SK-N-MC (cell line): ENCODE measurements at places on chromosomes 16 and 17.

GRCh38 chr17:34760931-34761495, 181.6 kb downstream of the TMEM132E start:
- no peak for DNase-seq

GRCh38 chr16:54297154-54297553, 10.6 kb upstream of the IRX3 start:
- no peak for DNase-seq

DNA sequence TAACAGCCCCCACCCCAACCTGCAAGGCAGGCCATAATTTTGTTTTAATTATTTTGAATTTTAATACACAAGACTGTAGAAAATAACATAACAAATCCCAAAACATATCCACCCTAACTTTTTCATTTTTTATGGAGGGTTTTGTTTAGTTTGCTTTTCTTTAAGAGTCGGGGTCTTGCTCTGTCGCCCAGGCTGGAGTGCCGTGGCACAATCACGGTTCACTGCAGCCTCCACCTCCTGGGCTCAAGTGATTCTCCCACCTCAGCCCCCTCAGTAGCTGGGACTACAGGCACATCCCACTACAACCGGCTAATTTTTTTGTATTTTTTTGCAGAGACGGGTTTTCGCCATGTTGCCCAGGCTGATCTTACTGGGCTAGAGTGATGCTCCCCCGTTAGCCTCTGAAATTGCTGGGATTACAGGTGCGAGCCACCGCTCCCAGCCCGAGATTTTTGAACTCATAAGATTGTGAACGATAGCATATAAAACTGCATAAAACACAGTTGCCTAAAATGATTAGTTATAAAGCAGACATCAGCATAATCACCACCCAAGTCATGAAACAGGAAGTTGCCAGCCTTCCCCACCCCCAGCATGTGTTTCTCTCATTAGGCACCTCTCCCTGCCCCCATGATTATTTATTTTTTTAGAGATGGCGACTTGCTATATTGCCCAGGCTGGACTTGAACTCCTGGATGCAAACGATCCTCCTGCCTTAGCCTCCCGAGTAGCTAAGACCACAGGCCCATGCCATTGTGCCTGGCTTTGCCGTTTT, 13.6 kb upstream of the DOC2B start:
- DNase-seq, result no peak

DNA sequence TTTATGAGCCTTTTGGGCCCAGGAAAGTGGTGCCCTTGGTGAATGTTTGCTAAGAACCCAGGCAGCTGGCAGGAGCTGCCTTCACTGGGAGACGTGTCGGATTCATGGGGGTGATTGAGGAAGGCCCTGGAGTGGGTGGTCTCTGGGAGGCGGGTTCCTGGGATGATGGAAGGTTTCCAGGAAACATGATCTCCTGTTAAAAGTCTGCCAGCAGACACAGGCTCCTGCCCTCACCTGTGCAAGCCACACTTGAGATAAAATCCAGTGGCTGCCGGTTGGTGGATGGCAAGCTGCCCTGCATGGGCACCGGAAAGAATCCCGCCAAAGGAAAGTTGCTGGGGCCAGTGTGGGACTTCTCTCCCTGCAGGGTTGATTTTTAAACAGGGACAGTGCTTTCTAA, 189.0 kb upstream of the CIBAR2 start:
- no peak for DNase-seq

- peak; percentile 99 for DNase-seq
Observed at GRCh38 chr16:3945751-3946603, 65.5 kb upstream of the CREBBP start.

- DNase-seq, result no peak
Observed at GRCh38 chr17:14353861-14354474, 53.1 kb downstream of the HS3ST3B1 start.

- no peak for DNase-seq
Observed at GRCh38 chr17:8013731-8014557, 11.5 kb downstream of the GUCY2D start.

GRCh38 chr16:66460703-66461102, 33.6 kb downstream of the BEAN1 start:
- no peak for DNase-seq

GRCh38 chr16:8674413-8675022, at the start of gene ABAT:
ABAT (plus strand) TSS chr16:8674617; CDS start chr16:8735740, 61,123 bp downstream.
- DNase-seq, result no peak

DNA sequence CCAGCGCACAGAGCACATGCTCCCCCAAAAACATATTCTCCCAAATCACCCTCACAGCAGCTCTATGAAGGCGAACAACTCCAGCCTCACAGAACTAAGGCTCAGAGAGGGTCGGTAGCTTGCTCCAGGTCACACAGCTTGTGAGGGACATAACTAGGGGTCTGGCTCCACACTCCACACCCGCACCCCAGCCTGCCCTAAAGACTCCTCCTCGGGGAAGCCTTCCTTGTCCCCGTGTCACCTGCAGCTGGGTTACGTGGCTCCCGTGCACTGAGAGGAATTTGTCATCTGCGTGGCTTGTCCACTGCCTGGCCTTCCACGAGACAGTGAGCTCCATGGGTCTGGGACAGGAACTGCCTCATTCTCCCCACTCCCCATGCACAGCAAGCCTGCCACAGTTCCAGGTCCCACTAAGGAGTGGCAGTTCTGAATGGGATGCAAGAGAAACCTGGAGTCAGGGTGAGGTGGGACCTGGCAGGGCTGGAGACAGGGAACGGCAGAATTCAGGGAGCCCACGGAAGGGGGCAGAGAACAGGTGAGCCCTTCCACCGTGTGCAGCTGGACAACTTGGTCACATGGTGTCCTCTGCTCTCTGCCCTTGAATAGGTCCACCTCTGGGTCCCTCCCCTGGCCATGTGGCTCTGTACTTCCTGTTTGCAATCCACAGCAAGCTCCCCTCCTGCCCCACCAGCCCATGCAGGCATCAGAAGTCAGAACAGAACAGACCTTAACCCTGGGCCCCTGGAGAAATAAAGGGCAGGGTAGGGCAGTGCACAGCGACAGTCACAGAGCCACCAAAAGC, 27.4 kb downstream of the TNFRSF13B start:
- no peak for DNase-seq

GRCh38 chr16:30472328-30472942, at the start of gene ITGAL:
ITGAL (plus strand) TSS chr16:30472742; CDS start chr16:30472838, 96 bp downstream.
- DNase-seq, result no peak

GRCh38 chr17:6361733-6362132, 73.2 kb downstream of the AIPL1 start:
- no peak for DNase-seq

DNA sequence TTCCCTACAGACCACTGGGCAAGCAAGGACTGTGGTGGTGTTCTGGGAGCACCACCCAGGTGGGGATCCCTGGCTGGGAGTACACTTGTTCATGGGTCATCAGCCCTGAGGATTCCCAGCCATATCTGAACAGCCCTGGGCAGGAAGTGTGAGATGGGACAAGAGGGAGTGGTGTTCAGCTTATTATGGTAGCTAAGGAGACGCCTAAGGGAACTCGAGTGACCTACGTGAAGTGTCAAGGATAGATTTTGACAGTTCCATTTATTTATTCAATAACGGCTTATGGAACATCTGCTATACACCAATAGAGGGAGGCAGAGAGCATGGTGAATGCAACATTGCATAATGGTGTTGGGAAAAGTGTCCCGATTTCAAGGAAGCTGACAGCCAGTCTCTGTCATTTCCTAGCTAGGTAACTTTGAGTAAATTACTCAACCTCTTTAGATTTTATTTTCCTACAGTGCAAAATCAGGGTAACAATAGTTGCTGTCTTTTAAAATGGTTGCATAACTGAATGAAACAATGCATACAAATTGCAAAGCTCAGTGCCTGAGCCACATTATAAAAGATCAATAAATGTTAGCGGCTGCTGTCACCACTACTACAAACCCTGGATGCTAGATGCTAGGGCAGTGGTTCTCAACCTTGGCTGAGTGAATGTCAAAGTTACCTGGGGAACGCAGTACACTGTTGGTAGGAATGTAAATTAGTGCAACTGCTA, 534.1 kb downstream of the GRIN2A start:
- no peak for DNase-seq

DNA sequence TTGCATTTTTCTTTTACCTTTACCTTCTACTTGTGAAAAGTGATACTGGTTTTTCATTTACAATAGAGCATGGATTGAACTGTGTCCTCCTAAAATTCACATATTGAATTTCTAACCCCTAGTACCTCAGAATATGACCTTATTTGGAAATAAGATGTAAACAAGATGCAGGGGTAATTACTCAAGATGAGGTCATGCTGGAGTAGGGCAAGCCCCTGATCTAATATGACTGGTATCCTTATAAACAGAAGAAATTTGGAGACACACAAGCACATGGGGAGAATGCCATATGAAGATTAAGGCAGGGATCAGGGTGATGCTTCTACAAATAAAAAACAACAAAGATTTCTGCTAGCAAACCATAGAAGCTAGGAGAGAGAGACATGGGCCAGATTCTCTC, 12.2 kb downstream of the MYH13 start:
- no peak for DNase-seq

- no peak for DNase-seq
Observed at GRCh38 chr17:13743906-13744305, 142.2 kb upstream of the HS3ST3A1 start.

DNA sequence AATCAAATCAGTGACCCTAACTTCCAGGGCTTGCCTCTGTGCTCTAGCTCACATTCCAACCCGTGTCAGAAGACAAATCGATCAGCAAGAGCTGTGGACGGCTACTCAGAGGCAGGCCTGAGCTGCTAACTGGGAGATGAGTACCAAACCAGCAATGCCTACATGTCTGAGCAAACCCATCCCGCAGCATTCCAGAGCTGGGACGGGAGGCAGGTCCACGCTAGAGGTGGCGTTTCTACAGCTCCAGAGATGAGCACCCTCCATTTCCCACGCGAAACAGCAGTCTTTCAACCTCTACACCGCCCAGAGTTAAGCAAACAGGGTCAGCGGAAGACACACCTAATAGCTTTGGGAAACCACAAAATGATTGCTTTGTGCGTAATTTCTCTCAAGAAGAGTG, 6.5 kb downstream of the NXN start:
- no peak for DNase-seq

GRCh38 chr16:79723583-79724168, 123.1 kb upstream of the MAF start:
- no peak for DNase-seq

DNA sequence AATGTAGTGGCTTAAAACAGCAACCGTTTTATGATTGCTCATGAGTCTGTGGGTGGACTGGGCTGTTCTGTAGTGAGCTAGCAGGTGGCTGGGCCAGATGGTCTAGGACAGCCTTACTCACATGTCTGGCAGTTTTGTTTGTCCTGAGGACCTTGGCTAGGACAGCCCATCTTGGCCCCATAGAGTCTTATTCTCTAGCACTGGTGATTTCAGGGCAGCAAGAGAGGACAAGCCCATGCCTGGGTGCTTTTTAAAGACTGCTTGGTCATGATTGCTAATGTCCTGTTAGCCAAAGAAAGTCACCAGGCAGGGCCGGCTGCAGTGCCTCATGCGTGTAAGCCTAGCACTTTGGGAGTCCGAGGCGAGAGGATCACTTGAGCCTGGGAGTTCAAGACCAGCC, 139.8 kb downstream of the KATNIP start:
- no peak for DNase-seq

DNA sequence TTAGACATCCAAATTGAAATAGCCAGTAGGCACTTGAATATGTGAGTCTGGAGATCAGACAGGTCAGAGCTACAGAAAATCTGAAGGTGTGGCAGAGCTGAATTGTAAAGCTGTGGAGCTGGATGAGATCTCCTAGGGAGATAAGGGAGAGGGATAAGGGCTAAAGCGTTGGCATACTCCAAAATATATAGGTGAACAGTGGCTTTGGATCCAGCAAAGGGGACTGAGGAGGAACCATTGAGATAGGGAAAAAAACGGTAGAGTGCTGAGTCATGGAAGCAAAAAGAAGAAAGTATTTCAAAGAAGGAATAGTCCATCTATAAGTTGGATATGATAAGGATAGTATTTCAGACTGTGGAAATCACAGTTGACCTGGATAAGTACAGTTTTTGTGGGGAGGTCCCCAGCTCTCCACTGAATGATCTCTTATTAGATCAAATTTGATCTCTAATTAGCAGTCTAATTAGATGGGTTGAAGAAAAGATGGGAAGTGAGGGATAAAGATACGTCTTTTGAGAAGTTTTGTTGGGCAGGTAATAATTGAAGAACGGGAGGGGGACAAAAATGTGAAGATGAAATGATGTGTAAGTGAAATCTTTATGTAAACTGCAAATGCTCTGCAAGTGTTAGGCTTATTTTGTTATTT, 587 bp upstream of the DBF4B start:
- no peak for DNase-seq

DNA sequence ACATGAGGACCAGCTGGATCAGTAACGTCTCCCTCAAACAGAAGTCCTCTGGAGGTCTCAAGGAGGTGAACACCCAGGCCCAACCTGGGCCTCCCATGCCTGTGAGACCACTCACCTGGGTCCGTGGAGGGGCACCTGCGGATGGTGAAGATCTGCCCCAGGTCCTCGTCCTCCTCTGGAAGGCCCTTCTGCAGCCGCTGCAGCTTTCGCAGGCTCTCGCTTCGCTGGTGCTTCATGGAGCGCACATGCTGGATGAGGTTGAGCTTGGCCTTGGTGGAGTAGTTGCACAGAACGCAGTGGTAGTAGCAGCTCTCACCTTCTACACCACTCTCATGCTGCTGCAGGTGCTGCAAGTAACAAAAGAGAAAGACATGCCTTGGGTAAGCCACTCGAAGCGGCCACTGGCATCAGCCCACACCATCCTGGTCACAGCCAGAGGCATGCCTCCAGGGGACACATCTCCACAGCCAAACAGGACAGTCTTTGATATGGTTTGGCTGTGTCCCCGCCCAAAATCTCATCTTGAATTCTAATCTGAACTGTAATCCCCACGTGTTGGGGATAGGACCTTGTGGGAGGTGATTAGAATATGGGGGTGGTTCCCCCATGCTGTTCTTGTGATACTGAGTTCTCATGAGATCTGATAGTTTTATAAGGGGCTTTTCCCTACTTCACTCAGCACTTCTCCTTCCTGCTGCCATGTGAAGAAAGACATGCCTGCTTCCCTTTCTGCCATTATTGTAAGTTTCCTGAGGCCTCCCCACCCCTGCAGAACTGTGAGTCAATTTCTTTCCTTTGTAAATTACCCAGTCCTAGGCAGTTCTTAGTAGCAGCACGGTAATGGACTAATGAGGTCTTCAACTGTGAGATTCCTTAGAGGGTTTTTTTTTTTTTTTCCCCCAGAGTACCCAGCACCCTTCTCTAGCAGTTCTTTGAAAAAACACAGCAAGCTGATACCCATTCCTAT, 158.0 kb downstream of the ZFHX3 start:
- DNase-seq, result no peak

GRCh38 chr16:4209666-4210065, 32.2 kb downstream of the SRL start:
- no peak for DNase-seq
